ENCODE measurements at places on chromosomes 1 and 21. TPM values are rescaled to one million over a fixed set of nuclear protein-coding genes. Genes with fewer than 3 reads are reported as not detected.

The TRIM17 gene
- total RNA-seq = 2.3 TPM

The ATP6V1G3 gene
- not detected for total RNA-seq

The TRIM58 gene
- 2.8 TPM for total RNA-seq

The WNT3A gene
- 0.19 TPM for total RNA-seq

The KANK4 gene
- total RNA-seq = 0.22 TPM

The TSPEAR gene
- total RNA-seq = 0.58 TPM
